ENCODE measurements at places on chromosomes 11 and 22.

GRCh38 chr22:50581950-50582492 lies 628 bp downstream of the CHKB start:
- no peak for DNase-seq

GRCh38 chr11:113167599-113167998 lies 146.8 kb upstream of the TTC12 start:
- DNase-seq: no peak

- DNase-seq: peak; percentile 88
Measured at GRCh38 chr11:62540804-62541701, 5.6 kb downstream of the AHNAK start.

DNA sequence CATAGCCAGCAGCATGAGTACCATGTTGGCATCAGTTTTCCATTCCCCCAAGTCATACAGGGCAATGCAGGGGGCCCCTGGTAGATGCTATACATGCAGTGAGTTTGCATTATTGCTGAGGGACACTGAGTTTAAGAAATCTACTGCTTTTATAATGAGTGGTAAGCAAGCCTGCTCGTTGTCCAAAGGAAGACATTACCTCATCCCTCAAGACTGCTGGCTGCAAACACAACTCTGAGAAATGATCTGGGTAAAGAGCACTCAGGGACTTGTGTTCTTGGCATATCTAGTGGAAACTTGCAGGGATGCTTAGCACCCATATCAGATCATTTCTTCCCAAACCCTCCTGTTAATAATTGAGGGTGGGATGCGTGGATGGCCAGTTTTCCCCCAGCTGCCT lies 77.9 kb downstream of the CWC15 start:
- no peak for DNase-seq

- peak; percentile 94 for DNase-seq
Measured at GRCh38 chr11:123421589-123421988, 8.5 kb upstream of the GRAMD1B start.

DNA sequence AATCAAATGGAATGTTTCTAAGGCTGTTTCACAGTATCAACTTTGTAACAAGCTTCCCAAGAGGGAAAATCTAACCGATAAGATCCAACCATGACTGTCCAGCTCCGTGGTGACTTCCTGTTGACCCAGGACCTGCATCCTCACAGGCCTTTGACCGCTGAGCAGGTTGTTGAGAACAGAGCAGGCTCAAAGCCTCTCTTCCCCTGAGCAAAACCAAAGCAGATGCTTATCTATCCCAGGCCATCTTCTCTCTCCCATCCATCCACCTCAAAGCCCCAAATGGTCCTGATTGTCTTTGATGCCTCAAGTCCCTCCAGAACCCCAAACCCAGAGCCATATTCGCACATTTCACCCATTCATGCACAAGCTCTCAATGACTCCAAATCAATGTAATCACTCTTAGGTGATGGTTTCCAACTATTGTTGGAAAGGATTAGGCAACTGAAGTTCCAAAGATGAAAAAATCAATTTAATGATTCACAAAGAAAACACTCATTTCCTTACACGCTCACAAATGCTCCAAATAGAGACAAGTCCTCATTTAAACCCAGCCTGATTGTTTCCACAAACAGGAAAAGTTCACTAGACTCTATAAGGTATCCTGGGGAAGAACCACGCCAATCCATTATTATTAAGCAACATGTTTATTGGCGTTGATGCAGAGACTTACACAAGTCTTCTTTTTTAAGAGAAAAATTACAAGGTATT lies 48.7 kb downstream of the C11orf58 start:
- no peak for DNase-seq

GRCh38 chr11:3685923-3686322 lies 14.7 kb upstream of the CHRNA10 start:
- no peak for DNase-seq

DNA sequence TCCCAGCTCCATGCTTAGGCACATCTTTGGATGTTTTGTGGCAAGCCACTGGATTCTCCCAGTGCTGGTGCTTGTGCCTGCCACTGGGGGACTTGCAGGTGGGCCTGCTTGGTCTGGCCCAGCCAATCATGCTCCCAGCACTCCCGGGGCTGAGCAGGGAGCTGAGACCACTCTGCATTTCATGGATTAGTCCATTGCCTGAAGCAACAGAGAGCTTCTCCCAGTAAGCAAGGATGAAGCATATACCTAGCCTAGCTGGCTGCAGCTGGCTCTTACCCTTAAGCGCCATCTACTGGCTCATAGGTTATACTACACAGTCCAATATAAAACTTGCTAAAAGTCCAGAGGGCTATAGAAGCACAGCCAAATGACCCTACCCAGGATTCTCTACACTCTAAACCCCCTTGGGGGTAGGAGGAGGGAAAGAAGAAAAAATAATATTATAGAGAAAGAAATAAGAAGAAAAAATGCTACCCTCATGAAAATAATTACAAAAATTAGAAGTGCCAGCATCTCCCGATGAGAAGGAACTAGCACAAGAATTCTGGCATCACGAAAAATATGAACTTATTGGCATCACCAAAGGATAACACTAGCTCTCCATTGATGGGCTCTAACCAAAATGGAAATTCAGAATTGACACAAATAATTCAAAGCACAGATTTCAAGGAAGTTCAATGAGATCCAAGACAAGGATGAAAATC lies 275.3 kb downstream of the C11orf87 start:
- peak; percentile 64 for DNase-seq

DNA sequence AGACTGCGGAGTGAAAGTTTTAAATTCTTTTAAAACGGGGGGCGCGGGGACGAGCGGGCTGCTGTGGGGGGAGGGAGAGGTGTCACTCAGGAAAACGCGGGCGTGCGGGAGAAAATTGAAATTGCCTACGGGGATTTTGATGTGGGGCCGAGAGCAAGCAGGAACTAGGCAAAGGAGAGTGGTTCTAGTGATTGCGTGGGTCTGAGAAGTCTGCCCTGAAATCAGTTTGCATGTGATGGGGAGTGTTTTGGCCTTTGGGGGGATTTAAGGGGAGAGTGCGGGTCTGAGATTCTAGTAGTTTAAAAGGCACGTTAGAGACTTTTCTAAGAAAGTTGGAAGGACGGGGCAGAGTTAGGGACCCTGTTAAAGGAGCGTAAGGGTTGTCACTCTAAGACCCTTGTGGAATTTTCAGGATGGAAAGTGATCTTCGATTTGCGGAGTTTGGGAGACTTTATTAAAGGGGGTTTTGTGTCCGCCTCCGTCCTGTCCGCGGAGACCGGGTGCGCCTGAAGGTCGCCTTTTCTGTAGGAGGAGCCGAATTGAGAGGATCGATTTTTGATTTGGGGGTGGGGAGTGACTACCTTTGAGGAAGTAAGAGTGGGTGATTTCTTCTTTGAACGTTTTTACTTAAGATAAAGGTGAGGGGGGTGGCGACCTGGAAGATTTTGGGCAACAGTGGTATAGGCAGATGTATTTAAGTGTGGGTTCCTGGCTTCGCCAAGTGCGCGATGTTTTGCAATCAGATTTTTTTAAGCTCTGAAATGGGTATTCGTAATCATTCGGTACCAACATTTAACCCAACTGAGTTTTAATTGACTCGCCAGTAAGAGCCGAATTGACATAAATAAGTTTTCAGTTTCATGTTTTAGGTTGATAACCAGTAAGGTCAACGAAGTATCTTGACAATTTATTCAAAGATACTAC lies 1.1 kb downstream of the EED start:
- no peak for DNase-seq

DNA sequence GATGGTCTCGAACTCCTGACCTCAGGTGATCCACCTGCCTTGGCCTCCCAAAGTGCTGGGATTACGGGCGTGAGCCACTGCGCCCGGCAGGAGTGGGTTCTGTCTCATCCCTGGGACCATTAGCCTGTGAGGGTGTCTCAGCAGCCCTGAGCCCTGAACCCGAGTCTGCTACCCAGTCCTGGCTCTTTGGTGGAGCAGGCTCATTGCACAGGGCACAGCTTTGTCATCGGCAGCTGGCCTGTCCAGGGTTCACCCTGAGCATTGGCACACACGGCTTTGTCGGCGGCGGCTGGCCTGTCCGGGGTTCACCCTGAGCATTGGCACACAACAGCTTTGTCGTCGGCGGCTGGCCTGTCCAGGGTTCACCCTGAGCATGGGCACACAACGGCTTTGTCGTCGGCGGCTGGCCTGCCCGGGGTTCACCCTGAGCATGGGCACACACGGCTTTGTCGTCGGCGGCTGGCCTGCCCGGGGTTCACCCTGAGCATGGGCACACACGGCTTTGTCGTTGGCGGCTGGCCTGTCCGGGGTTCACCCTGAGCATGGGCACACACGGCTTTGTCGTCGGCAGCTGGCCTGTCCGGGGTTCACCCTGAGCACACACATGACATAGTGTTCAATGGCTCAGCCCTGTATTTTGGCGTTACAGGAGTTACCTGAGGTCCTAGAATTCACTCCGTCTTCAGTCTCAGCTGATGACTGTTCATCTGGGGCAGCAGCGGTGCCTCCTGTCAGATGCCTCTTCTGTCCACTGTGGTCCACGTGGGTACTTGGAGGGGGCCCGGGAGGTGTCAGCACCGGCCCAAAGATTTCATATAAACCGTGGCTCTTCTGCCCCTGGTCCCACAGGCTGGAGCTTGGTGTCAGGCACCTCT lies 1082.5 kb downstream of the BRD1 start:
- no peak for DNase-seq

All from MV-4-11 (cell line).